ENCODE measurements at places on chromosomes 12 and 14.

GRCh38 chr14:69619012-69619411, 7.6 kb downstream of the SUSD6 start:
- no peak for DNase-seq

GRCh38 chr12:125889742-125890141, 824.5 kb downstream of the AACS start:
- no peak for DNase-seq

DNA sequence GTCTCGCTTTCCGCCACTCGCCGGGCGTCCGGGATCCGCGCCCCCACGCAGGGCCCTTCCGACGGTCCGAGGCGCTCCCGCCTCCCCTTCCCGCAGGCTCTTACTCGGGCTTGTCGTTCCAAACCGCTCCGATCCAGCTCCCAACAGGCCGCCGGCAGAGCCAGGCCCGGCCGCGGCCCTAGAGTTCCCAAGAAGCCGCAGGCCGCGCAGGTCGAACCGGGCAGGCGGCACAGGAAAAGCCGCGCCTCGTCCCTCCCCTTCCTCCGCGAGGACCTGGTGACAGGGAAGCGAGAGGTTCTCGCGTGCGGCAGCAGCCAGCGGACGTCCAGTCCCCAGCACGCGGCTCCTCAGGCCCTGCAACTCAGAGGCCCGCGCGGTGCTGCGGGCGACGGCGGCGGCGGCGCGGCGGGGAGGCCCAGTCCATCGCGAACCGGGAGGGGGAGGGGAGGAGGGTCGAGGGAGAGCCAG, 272 bp downstream of the HECTD1 start:
- DNase-seq, result no peak

- DNase-seq, result no peak
These were observed 1.2 kb downstream of the KHNYN start for GRCh38 chr14:24430682-24431568.

GRCh38 chr14:76698191-76698590, 63.1 kb upstream of the VASH1 start:
- no peak for DNase-seq

DNA sequence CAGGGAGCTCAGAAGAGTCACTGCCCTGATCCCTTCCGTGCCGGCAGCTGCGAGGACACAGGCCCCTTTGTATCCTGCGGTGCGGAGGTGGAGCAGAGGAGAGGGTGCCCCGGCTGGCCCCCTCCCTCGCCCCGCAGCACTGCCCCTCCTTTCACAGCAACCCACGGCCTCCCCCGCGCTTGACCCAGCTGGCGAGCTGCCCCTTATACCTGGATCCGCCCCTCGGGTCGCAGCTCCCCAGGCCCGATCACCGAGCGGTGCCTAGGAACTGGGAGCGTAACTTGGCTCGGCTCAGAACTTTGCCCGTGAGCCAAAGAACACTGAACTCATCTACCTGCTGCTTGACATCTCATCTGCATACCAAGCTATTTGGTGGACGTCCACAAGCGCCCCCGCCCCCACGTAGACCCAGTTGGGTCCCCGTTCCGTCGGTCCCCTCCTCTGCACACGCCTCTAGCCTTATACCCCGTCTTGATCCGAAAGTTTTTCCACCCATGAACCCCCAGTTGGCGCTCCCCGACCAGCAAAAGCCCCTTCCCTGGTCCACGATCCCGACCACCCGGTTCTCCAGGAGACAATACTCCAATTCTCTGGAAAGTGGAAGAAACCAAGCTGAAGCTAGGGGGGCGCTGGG, 697 bp upstream of the DNAJC14 start:
- no peak for DNase-seq

GRCh38 chr14:33592297-33592696, 358.6 kb downstream of the EGLN3 start:
- no peak for DNase-seq

- DNase-seq, result no peak
These were observed 1.4 kb downstream of the ASIC1 start for GRCh38 chr12:50058743-50059312.

- DNase-seq, result no peak
These were observed 253.9 kb upstream of the CRY1 start for GRCh38 chr12:107347261-107347660.

- no peak for DNase-seq
These were observed 108.5 kb upstream of the FKBP4 start for GRCh38 chr12:2686280-2686646.

DNA sequence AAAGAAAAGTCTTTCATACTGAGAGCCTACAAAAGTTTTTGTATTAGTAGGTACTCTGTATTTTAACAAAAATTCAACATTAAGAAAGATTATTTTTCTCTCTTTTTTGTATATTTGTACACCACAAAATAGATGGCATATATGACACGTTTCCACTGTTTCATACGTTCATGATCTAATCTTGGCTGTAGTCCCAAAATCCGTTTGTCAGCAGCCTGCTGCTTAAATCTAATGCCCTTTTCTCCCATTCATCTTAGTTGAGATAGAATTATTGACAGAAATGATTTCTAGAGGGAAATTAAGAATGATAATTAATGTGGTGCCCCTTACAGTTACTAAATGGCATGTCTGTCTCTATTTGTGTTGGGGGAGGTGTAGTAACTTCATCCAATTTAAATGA, 140.7 kb upstream of the NOVA1 start:
- DNase-seq, result no peak

- no peak for DNase-seq
These were observed 159.3 kb downstream of the DACT1 start for GRCh38 chr14:58797010-58797429.

DNA sequence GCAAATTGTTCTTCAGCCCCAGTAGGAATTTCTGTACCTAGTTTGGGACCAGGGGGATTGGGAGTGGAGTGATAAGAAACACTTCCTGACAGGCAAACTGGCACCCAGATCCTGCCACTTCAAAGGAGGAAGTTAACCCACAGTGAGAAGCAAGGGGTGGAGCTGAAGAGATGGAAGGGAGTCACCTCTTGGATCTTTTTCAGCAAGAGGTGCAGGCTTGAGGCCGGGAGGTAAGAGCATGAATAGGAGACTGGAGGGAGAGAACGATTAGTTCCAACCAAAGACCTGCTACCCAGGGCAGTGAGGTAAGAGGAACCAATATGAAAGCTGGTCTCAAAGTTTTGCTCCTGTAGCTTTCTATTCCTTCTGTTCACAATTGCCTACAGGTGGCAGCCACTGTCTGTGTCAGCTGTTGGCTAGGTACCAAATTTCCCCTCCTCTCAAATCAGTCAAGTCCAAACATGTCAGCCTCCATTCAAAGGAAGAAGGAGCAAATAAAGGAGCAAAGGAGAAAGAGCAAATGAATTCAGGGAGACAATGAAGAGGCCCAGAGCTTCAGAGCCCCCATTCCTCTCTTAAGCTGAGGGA, 14.9 kb upstream of the TAC3 start:
- peak; percentile 27 for DNase-seq

DNA sequence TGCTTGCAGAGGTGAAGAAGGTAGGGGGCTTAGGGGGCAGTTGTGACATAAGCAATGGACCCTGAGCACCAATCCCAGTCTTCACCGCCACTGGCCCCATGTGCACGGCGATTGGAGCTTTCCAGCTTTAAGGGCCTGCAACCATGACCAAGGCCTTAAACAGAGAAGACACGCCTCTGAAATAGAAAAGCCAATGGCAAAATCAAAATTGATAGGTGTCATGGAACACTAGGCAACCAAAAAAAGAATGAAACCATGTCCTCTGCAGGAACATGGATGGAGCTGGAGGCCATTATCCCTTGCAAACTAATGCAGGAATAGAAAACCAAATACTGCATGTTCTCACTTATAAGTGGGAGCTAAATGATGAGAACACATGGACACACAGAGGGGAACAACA, 146.3 kb downstream of the SCARB1 start:
- DNase-seq, result no peak

DNA sequence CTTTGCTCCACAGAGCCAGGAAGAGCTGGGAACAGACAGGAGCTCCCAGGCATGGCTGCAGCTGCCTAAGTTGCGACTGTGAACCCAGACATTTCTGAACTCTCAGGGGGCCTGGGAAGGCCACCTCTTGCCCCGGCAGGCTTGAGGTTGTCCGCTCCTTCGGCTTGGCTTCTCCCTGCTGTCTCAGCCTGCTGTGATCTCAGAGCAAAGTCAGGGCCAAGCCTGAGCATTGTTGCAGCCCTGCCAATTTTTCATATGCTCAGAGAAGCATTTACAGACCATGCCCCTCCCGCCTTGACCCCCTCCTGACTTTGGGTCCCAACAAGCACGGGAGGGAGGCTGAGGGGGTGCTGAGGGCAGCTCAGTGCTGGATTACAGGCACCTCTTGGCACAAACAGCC, 1439.1 kb upstream of the FLRT2 start:
- no peak for DNase-seq

DNA sequence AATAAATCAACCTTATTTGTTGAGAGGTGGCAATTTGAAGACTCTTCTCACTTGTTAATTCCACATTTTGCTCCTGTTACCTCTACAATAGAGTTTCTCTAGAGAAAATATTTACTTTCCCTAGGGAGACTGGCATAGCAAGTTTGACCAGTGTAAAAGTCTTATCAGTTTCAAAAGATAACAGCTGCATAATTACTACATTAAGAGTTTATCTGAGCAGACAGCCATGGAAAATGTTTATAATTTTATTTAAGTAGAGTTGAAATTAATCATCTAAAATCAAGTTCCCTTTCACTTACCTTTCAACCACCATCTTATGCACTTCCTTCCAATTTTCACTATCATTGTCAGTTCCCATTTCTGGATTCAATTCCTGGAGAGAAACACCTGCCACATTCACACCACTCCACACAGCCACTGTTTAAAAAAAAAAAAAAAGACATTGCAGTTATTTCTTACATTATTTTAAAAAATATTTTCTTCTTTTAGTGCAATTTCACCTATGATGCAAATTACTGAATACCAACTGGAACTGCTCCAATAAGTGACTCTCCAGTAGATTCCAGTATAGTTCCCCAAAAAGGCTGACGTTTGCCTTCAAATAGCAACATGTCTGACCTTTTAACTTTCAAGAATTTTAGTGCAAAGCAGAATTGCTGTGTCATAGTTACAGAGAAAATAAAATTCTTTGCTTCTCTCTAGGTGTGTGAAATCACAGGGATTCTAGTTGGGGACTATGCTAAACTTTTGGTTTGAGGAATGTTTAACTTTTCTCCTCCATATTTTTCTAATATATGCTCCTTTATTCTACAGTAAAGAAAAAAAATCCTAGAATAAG, 19.4 kb downstream of the LDHB start:
- DNase-seq, result no peak

Measured in ACHN (cell line).